LHCN-M2 (cell line): ENCODE measurements at places on chromosomes 3 and 15. TPM values are rescaled to one million over a fixed set of nuclear protein-coding genes. Genes with fewer than 3 reads are reported as not detected.

ELP6 gene
- 40.8 and 46.7 TPM in 2 replicates for total RNA-seq

FAIM gene
- total RNA-seq = 8.7 and 13.1 TPM in 2 replicates

ASB14 gene
- not detected in 2 replicates for total RNA-seq

- peak; percentile 69 for DNase-seq
Measured at GRCh38 chr3:129855170-129855831, 38.2 kb downstream of the TMCC1 start.

GRCh38 chr3:10300087-10300486, 7.3 kb upstream of the GHRL start:
- DNase-seq = no peak

DNA sequence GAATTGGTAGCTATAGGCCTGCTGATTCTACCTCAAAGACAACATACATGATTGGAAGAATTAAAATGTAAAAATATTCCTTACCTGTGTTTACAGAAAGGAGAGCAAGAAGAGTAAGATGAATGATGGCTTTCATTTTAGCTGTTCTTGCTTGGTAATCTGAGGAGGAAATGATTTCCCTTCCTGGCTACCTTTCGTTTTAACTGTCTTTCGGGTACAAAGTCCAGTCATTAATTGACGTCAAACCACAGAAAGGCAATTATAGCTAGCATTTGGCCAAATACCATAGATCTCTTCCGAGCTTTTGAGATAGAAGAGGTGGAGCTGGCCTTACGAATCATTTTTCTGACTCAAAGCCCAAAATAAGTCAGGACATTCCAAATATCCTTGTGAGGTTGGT, at the start of gene MUC13:
Gene MUC13 (minus strand): TSS at position 175 of the 400 bp plus-strand sequence. CDS start 39 bp downstream, at position 136.
- DNase-seq = no peak
